ENCODE measurements at places on chromosomes 12 and 14.

GRCh38 chr14:98503086-98503815 lies 768.7 kb downstream of the BCL11B start:
- DNase-seq = no peak
- no peak overlapping the region for H3K4me3 ChIP-seq
- H3K27ac ChIP-seq = peak overlapping the region; percentile 43
- peaks cover 53% of the 10 kb centered on the region for H3K4me1 ChIP-seq
- no peaks in the 10 kb centered on the region for H3K27me3 ChIP-seq
- H3K36me3 ChIP-seq = no peaks in the 10 kb centered on the region

DNA sequence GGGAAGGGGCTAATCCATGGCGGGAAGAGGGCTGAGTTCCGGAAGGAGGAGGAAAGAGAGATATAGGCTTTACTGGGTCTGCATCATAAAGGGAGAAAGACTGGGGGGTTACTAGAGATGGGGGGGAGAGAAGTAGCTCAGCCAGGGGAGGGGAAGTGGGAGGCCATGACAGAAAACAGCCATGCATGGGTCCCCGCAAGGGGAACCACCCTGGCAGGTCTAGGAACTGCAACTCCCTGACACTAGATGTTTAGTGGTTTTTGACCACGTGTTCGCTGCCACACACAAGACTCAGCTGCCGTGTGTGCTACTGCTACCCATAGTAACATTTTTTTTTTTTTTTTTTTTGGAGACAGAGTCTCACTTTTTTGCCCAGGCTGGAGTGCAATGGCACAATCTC lies 145.0 kb downstream of the RIMBP2 start:
- H3K36me3 ChIP-seq = no peaks in the 10 kb centered on the region
- H3K4me3 ChIP-seq = no peak overlapping the region
- DNase-seq = no peak
- H3K27me3 ChIP-seq = no peaks in the 10 kb centered on the region
- H3K4me1 ChIP-seq = no peaks in the 10 kb centered on the region

GRCh38 chr12:66959276-66959675 lies 280.4 kb upstream of the GRIP1 start:
- DNase-seq = no peak
- peaks cover 24% of the 10 kb centered on the region for H3K4me1 ChIP-seq
- H3K36me3 ChIP-seq = no peaks in the 10 kb centered on the region
- H3K4me3 ChIP-seq = no peak overlapping the region
- H3K27ac ChIP-seq = no peak overlapping the region
- H3K27me3 ChIP-seq = no peaks in the 10 kb centered on the region

GRCh38 chr12:102438047-102438826 lies 42.1 kb downstream of the IGF1 start:
- H3K4me1 ChIP-seq = no peaks in the 10 kb centered on the region
- no peak overlapping the region for H3K4me3 ChIP-seq
- no peaks in the 10 kb centered on the region for H3K27me3 ChIP-seq

- no peak overlapping the region for H3K4me3 ChIP-seq
- H3K27me3 ChIP-seq = no peaks in the 10 kb centered on the region
- peak; percentile 64 for DNase-seq
- H3K4me1 ChIP-seq = no peaks in the 10 kb centered on the region
Measured at GRCh38 chr12:22459838-22460490, 84.4 kb downstream of the C2CD5 start.

DNA sequence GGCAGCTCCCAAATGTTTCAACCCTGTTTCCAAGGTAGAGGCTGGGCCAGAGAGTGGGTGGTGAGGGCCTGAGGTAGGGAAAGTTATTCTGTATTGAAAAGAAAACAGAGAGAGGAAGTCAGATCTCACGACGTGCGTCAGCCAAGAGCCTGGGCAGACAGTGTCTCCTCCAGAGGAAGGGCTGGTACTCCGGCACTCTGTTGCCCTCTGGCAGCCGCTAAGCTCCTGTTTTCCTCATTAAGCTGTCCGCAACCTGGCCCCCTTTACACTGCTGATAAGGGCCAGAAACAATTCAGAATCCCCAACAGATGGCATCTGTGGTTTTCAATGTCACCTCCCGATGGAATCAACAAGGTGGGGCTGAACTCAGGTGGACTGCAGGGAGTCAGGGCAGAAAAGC lies 26.0 kb upstream of the LTBP2 start:
- H3K4me3 ChIP-seq = no peak overlapping the region
- no peak for DNase-seq
- H3K36me3 ChIP-seq = no peaks in the 10 kb centered on the region
- H3K27ac ChIP-seq = no peak overlapping the region

DNA sequence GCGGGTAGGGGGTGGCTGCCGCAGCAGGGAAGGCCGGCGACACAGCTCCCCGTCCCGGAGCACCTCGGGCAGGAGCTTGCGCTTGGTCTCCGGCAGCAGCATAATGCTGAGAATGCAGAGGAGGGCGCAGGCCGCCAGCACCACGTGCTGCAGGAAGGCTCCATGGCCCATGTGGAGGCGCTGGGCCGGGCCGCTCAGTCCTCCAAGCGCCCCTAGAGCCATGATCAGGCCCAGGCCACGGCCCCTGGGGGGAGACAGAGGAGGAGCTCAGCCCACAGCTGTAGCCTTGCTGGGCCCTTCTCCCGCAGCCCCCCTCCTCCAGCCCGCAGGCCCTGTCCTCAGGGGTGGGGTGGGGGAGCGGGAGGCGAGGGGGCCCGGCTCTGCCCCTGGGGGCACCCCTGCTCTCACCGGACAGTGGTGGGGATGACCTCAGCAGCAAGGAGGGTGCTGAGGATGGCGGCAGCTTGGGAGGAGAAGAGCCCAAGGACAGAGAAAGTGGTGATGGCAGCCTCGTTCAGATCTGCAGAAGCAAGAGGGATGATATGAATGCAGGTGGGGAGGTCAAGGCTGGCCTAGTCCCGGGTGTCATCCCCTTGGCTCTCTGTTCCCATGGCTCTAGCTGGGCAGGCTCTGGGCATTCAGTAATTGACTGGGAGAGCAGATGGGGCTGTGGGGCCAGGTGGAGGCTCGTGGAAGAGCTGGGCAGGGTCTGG lies 5.8 kb downstream of the SLC22A17 start:
- peaks cover 30% of the 10 kb centered on the region for H3K27me3 ChIP-seq
- DNase-seq = no peak
- H3K4me3 ChIP-seq = no peak overlapping the region
- H3K27ac ChIP-seq = no peak overlapping the region

DNA sequence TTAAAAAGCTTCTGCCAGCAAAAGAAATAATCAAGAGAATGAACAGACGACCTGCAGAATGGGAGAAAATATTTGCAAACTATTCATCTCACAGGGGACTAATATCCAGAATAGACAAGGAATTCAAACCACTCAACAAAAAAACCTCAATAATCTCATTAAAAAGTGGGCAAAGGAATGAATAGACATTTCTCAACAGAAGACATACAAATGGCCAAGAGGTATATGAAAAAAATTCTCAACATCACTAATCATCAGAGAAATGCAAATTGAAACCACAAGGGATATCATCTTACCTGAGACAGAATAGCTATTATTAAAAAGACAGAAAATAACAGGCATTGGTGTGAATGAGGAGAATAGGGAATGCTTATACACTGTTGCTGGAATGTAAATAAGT lies 270.0 kb downstream of the DACT1 start:
- H3K4me3 ChIP-seq = no peak overlapping the region
- no peak overlapping the region for H3K27ac ChIP-seq
- H3K36me3 ChIP-seq = no peaks in the 10 kb centered on the region
- DNase-seq = no peak
- no peaks in the 10 kb centered on the region for H3K4me1 ChIP-seq

- H3K27me3 ChIP-seq = no peaks in the 10 kb centered on the region
- no peaks in the 10 kb centered on the region for H3K36me3 ChIP-seq
- H3K27ac ChIP-seq = peak overlapping the region; percentile 87
- H3K4me3 ChIP-seq = peak overlapping the region; percentile 21
- H3K4me1 ChIP-seq = peaks cover 14% of the 10 kb centered on the region
- peak; percentile 87 for DNase-seq
Measured at GRCh38 chr14:28515571-28515970, 251.0 kb upstream of the FOXG1 start.

DNA sequence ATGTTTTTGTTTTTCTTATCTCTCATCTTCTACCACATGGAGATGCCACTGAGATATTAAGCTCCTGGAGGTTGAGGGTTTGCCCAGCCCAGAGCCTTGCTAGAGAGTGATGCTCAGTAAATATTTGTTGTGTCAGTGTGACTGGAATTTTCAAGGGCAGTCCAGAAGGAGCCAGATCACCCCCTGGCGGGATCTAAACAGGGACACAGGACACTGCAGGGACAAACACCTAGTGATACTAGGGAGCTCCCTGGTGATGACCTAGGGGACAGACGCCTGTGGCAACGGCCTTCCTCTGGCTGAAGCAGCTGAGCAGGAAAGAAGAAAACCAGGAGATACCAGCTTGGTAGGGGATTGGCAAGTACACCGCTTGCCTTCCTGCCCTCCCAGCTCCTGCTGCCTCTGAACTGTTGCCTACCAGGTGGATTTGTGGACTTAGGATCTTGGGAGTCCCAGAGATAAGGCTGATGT lies 714.4 kb upstream of the TBX3 start:
- H3K4me3 ChIP-seq = no peak overlapping the region
- H3K27me3 ChIP-seq = peaks cover 10% of the 10 kb centered on the region
- H3K36me3 ChIP-seq = peaks cover 6% of the 10 kb centered on the region
- no peak overlapping the region for H3K27ac ChIP-seq
- no peaks in the 10 kb centered on the region for H3K4me1 ChIP-seq

DNA sequence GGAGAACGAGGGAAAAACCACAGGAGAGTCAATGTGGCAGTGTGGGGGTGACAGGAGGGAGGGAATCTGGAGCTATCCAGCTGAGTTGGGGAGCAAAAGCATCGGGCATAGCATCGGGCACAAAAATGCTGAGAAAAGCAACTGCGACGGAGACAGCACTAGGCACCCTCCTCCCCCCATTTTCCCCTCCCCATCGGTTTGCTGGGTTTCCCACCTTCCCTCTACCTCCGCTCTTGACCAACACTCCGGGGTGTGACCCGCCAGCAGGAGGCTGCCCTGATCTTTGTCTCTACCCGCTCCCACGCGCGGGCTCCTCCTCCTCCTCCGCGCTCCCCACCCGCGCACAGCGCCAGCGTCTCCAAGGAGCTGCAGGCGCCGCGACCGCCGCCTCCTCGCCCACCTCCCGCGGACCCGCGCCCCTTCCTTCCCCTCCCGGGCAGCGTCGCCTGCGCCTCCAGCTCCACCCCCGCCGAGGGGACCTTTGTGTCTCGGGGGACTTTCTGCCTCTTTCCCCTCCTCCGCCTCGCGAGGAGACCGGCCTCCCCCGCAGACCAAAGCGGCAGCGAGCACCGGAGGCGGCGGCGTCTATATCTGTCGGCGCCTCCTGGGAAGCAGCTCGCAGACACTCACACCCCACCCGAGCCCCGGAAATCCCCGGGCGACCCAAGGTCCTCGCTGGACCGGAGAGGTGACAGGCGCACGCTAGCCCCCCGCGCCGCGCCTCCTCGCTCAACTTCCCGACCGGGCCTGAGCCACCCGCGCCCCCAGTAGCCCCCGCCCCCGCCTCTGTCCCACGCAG lies 920 bp downstream of the CDK17 start:
- H3K4me3 ChIP-seq = peak overlapping the region; percentile 98
- peaks cover 34% of the 10 kb centered on the region for H3K4me1 ChIP-seq
- no peaks in the 10 kb centered on the region for H3K27me3 ChIP-seq
- H3K27ac ChIP-seq = peak overlapping the region; percentile 98
- H3K36me3 ChIP-seq = peaks cover 9% of the 10 kb centered on the region
- peak; percentile 56 for DNase-seq

DNA sequence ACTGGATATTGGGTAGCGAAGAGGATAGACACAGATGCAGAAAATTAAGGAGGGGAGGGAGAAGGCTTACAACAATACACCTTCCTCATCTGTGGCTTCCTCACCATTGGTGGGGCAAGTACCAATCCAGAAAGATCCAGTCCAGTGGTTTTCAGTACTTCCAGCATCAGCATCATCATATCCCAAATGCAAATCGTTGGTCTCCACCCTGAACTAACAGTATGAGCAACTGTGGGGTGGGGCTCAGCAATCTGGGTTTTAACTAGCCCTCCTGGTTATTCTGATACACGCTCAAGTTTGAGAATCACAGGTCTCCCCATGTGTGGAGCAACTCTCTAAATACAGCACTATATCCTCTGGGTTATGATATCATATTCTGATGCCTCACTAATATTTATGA lies 193.7 kb downstream of the PAX9 start:
- no peaks in the 10 kb centered on the region for H3K36me3 ChIP-seq
- no peak for DNase-seq
- no peaks in the 10 kb centered on the region for H3K4me1 ChIP-seq
- no peak overlapping the region for H3K4me3 ChIP-seq

- H3K4me1 ChIP-seq = peaks cover 27% of the 10 kb centered on the region
- DNase-seq = no peak
- no peak overlapping the region for H3K27ac ChIP-seq
- H3K36me3 ChIP-seq = peaks cover 32% of the 10 kb centered on the region
- H3K4me3 ChIP-seq = no peak overlapping the region
- no peaks in the 10 kb centered on the region for H3K27me3 ChIP-seq
Measured at GRCh38 chr14:69629225-69630127, 18.1 kb downstream of the SUSD6 start.

GRCh38 chr12:77941401-77941800 lies 110.7 kb downstream of the NAV3 start:
- H3K36me3 ChIP-seq = peaks cover 6% of the 10 kb centered on the region
- no peaks in the 10 kb centered on the region for H3K27me3 ChIP-seq
- DNase-seq = no peak
- H3K4me3 ChIP-seq = peak overlapping the region; percentile 64

GRCh38 chr12:5047094-5047493 lies 3.4 kb downstream of the KCNA5 start:
- DNase-seq = no peak
- no peaks in the 10 kb centered on the region for H3K27me3 ChIP-seq
- no peak overlapping the region for H3K4me3 ChIP-seq
- peaks cover 5% of the 10 kb centered on the region for H3K36me3 ChIP-seq

DNA sequence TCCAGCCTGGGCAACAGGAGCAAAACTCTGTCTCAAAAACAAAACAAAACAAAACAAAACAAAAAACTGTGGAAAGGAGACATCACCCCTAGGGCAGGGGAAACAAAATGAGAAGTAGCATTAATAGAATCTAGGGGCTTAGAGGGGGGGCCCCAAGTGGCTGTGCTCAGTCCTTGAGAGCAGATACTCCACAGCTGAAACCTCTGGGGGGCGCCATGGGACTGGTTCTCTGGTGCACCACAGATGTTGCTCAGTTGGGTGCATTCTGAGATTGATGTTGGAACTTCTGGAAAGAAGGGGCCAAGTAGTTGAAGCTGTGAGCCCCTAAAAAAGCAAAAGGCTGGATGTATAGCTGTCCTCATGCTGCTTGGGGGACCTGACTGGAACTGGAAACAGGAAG lies 11.8 kb upstream of the SYNE2 start:
- H3K36me3 ChIP-seq = no peaks in the 10 kb centered on the region
- no peaks in the 10 kb centered on the region for H3K4me1 ChIP-seq
- peak; percentile 22 for DNase-seq
- no peak overlapping the region for H3K4me3 ChIP-seq
- H3K27me3 ChIP-seq = no peaks in the 10 kb centered on the region

DNA sequence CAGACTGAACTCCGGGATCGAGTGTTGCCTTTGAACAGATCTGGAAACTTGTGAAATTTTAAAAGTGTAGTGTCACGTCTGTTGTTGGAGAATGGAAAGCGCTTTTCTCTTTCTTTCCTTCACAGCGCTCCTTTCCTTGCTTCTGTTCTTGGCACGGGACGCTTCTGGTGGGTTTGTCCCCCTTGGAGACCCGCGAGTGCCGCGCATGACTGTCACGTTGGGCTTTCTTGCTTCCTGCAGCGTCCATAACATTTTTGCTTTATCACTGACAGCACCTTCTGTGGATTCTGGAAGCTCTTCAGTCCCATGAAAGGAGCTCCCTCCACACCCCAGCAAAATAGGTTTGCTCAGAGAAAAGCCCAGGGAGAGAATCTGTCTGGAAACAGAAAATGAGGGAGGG lies 193.0 kb upstream of the TMEM132C start:
- H3K4me3 ChIP-seq = no peak overlapping the region
- H3K27me3 ChIP-seq = no peaks in the 10 kb centered on the region
- no peak overlapping the region for H3K27ac ChIP-seq
- H3K4me1 ChIP-seq = no peaks in the 10 kb centered on the region
- peaks cover 5% of the 10 kb centered on the region for H3K36me3 ChIP-seq
- no peak for DNase-seq
